Central memory CD8-positive, alpha-beta T cell (primary cell): ENCODE measurements at places on chromosomes 4 and X.

DNA sequence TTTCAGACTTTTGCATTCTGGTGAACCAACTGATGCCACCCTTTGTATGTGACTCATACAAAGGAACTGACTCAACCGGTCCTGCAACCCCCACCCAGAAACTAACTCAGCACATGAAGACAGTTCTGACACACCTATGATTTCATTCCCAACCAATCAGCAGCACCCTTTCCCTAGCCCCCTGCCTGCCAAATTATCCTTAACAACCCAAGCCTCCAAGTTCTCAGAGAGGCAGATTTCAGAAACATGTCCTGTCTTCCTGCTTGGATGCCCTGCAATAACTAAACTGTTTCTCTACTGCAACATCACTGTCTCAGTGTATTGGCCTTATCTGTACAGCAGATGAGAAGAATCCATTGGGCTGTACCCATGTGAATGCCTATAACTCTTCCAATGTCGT is 284.7 kb downstream of the CAMK2D start:
- no peak for DNase-seq

GRCh38 chr4:661881-662761 is 12.0 kb downstream of the ATP5ME start:
- no peak for DNase-seq

GRCh38 chr4:153933915-153934687 is 145.2 kb upstream of the SFRP2 start:
- no peak for DNase-seq

DNA sequence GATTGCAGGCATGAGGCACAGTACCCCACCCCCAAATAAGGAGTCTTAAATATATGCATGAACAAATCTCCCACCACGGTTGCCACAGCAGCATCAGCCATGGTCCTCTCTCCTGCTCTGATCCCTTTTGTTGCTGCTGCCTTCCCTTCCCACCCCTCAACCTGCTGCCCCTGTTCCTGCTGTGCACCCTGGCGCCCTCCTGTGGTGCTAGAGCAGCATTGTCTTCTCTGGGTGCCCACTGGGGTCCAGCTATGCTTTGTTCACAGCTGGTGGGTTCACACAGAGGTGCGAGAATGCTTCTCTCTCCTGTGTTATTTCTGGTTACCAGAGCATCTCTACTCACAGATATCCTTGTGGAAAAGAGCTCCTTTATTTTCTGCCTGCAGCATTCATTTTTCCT is 116.2 kb downstream of the GATB start:
- no peak for DNase-seq

DNA sequence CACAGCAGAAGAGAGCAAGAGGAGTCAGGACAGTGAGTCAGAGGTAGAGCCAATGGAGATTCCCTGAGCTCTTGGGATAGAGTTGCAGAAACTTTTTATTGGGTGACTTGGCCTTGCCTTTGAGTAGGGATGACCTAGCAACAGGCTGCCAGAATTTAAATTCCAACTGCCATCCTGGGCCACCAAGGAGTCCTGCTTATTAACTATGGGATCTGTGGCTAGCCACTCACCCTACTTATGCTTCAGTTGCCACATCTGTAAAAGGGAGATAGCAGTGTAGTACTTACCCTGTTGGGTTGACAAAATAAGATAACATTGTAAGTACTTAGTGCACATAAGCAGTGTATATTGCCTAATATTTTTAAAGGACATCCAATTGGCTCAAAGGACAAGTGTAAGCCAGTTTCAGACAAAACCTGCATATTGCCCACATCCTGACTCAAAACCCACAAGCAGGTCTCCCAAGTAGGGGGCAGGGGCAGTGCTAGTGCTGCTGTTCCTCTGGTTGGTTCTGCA is 43.5 kb upstream of the TMEM164 start:
- no peak for DNase-seq

DNA sequence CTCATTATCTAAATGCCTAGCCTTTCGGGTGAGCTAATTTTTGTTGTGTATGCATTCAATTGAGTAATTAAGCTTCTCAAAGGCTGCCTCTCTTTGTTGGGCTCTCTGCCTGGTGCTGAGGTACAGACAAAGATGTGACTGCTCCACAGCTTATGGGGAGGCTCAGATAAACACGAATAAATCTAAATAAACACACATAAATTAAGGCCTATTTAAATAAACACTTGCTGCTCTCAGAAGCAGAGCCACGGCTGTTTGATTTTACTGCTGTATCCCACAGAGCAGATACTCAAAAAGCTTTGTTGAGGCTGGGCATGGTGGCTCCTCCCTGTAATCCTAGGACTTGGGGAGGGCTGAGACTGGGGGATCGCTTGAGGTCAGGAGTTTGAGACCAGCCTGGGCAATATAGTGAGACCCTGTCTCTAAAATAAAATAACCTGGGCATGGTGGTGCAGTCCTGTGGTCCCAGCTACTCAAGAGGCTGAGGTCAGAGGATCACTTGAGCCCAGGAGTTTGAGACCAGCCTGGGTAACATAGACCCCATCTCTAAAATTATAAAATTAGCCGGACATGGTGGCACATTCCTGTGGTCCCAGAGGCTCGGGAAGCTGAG is 8.4 kb upstream of the CD99 start:
- DNase-seq = no peak

GRCh38 chrX:54786967-54787366 is 11.1 kb downstream of the ITIH6 start:
- DNase-seq = no peak

- DNase-seq = no peak
Observed at GRCh38 chr4:173411106-173411693, 12.3 kb upstream of the SCRG1 start.

DNA sequence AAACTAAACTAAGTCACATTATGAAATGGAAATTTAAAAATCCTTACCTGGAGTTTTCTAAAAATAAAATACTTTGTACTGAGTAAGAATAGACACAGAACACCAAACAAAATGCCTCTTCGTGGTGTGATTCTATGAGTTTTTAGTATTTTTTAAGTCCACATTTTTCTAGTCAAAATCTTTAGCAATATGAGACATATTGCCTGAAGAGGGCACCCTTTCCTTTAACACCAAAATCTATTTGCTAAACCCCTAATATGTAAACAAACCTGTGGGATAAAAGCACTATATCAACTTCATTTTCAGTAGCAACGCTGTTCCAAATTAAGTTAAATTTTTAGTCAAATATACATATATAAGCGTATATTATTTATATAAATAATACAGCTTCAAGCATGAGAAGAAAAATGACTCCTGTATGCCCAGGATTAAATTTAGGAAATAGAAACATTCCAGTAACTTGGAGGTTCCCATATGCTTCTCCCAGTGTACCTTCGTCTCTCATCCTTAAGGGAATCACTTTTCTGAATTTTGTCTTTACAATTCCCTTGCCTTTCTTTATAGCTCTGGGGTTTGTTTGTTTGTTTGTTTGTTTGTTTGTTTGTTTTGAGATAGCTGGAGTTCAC is 23.0 kb upstream of the PGM2 start:
- no peak for DNase-seq

GRCh38 chr4:1604181-1604705 is 79.9 kb downstream of the FAM53A start:
- no peak for DNase-seq

DNA sequence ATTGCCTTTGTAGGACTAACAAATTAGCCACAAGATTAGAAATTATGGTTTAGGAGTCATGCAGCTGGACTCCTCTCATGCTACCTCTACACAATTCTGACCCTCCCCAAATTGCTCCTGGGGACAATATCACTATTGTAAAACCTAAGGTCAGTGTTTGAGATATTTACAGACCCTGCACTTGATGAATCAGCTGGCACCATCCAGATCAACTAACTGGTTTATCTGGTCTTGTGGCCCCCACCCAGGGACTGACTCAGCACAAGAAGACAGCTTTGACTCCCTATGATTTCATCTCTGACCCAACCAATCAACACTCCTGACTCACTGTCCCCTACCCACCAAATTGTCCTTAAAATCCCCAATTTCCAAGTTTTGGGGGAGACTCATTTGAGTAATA is 192.4 kb downstream of the STPG2 start:
- no peak for DNase-seq
